ENCODE measurements at places on chromosomes 5 and 9. TPM values are rescaled to one million over a fixed set of nuclear protein-coding genes. Genes with fewer than 3 reads are reported as not detected.

Gene SHC3
- polyA plus RNA-seq: 0.07 TPM

Gene PDE8B
- polyA plus RNA-seq: not detected

Gene PCDHB16
- not detected for polyA plus RNA-seq

Gene PDCD1LG2
- 9.2 TPM for polyA plus RNA-seq

Gene MTMR12
- 4.5 TPM for polyA plus RNA-seq

GRCh38 chr9:129282731-129283211 is 104.7 kb upstream of the IER5L start:
- no peak for DNase-seq

- DNase-seq: peak; percentile 40
Observed at GRCh38 chr5:146878476-146879172, at the start of gene PPP2R2B. Gene PPP2R2B, minus strand, starts transcription at chr5:146878757.

GRCh38 chr9:136725612-136726011 is 13.2 kb downstream of the DIPK1B start:
- DNase-seq: peak; percentile 71

DNA sequence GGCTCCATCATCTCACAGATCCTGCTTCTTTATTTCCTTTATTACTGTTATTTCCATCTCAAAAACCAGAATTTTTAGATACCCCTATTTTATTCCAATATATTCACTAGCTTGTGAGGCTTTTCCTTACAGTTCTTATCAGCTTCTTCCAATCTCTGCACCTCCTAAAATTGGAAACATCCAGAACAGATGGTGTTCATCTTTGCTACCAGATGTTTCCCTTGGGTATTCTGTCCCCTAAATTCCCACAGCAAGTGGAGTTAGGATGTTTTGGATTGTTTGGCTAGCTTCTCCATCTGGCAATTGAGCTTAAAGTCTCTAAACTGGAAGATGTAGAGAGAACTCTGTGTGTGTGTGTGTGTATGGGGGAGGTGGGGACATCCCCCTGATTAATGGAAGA is 580.4 kb downstream of the DTWD2 start:
- DNase-seq: no peak

DNA sequence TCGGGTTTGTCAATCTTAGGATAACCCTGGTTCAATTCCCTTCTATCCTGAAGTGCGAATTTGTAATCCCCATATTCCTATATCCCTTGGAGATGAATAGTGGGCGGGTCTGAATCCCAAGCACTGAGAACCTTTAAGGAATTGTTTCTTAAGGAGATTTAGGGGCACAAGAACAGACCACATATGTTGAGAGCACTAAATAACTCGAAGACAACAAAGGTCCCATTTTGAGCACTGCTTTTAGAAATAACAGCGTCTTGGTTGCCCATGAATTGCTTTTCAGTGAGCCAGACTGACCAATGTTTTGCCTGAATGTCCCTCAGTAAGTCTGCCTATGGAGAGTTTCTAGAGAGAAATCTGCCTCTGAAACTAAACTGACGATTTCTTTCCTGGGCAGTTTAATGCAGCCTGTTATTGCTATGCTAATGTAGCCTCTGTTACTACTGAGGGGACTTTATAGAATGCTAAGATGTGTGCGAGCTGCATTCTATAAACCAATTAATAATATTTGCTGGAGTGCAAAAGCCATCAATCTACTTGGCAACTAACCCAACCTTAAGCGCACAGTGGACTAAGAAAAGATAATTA is 445.0 kb upstream of the DMAC1 start:
- DNase-seq: no peak

DNA sequence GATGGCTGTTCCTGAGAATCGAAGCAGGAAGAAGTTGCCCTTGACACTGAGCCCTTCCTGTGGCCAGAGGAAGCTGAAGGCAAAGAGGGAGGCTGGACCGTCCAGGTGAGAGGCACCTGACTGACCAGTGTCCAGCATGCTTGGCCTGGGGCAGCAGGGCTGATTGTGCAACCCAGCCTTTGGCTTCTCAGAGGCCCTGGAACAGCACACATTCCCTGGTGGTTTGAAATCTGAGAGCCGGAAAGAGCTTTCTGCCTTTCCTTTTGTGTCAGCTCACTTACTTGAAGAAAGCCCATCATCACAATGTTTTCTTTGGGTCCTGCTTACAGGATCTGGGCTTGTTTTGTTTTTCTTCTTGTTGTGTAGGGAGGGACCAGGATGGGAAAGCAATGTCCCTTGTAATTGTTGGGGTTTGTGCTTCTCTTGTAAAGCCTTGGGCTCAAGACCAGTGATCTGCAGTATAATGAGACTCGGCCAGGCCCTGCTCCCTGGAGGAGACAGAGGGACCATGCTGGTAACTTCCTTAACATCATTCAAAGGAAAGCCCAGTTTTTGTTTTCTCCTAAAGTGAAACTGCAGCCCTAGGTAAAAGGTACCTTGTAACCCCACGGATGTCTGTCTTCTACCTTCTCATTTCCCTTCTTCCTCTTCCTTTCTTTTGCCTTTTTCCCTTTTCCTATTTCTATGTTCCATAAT is 213.7 kb downstream of the NXNL2 start:
- no peak for DNase-seq

DNA sequence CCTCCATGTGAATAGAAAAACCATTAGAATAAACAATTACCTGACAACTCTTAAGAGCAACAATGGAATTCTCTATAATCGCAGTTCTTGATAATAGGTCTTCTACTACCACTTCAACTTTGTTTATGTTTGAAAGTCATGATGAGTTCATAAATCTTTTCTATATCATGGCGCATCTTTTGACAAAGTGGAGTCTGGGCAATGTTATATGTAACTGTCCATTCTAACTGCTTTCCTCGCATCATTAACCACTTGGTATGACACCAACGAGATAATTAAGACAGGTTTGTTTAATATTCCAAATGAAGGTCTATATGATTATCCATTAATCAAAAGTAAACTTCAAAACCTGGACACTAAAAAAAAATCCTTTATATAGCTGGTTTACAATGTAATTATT is 272.0 kb downstream of the DENND1A start:
- no peak for DNase-seq

GRCh38 chr9:88978034-88978433 is 13.2 kb upstream of the S1PR3 start:
- no peak for DNase-seq
